ENCODE measurements at places on chromosomes 4 and X.

GRCh38 chr4:154329939-154330338, 161.7 kb downstream of the DCHS2 start:
- no peak for DNase-seq

GRCh38 chr4:123104310-123105025, 182.1 kb upstream of the NUDT6 start:
- DNase-seq: no peak

DNA sequence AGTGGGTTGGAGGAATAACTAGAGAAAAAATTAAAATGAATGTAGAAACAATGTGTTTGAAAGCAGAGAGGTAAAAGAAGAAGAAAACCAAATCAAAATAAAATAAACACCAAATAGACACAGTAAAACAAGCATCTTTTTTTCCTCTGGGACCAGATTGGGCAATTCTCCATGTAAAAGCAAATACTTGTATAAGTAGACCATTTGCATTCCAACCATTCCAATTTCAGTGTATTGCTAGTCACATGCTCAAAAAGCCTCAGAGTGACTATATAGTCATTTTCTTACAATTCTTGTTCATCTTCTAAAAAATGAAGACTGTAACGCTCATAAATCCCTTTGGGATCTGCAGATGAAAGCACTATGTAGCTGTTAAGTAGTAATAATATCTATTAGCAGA, 969.5 kb downstream of the PCDH18 start:
- no peak for DNase-seq

- no peak for DNase-seq
Measured at GRCh38 chr4:102478186-102478585, 23.0 kb upstream of the NFKB1 start.

DNA sequence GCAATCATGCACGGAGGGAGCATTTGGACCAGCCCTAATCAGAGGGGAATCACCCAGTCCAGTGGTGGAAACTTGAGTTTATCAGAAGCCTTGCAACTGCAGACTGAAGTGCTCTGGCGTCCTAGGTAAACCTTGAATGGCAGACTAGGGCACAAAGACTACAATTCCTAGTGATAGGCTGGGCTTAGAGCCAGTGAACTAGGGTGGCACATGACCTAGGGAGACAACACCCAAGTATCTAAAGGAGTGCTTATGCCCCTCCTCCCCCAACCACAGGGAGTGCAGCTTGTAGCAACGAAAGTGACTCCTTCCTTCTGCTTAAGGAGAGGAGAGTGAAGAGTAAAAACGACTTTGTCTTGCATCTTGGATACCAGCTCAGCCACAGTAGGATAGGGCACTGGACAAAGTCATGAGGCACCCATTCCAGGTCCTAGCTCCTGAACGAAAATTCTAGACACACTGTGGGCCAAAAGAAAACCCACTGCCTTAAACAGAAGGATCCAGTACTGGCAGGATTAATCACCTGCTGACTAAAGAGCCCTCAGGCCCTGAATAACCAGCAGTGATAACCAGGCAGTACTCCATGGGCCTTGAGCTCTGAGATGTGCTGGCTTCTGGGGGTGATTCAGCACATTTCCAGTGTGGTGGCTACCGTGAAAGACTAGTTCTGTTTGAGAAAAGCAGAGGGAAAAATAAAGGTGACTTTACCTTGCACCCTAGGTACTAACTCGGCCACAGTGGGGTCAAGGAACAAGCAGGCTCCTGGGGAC, 58.7 kb upstream of the STARD8 start:
- no peak for DNase-seq

GRCh38 chr4:70113656-70114055, 40.4 kb upstream of the PRR27 start:
- DNase-seq: no peak

GRCh38 chr4:123312951-123313592, 83.5 kb upstream of the SPRY1 start:
- no peak for DNase-seq

DNA sequence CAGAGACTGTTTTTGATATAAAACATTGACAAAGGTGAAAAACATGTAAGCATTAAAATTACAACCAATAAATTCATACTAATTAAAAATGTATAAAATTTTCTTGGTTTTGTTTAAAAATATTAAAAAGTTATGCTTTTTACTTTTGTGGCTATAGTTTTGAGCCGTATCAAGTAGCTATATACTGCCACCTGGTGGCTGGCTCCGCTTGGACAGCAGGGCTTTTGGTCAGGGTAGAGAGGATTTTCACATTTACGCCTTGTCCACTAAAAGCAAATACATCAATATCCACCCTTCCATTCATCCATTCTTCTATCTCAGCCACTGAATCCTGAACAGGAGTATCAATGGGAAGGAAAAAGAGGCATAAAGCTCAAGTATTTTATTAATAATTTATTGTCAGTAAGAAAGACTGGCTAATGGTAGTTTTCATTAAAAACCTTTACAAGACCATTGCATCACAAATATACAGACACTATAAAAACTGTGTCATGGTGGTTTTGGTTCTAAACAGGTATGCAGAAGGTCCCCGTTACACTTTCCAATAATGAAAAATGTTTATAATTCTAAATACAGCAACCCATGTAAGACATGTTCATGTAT, 32.1 kb upstream of the MTNR1A start:
- peak; percentile 56 for DNase-seq
